ENCODE measurements at places on chromosomes 2 and 18.
A peak's percentile ranks its signal among the peaks of the same experiment; 100 is the strongest.

GRCh38 chr2:42752314-42752713 lies 11.6 kb downstream of the OXER1 start:
- DNase-seq: peak; percentile 98

GRCh38 chr18:59820663-59821062 lies 79.1 kb upstream of the PMAIP1 start:
- no peak for DNase-seq

- no peak for DNase-seq
These were observed 316.6 kb downstream of the RDH14 start for GRCh38 chr2:18243816-18244215.

DNA sequence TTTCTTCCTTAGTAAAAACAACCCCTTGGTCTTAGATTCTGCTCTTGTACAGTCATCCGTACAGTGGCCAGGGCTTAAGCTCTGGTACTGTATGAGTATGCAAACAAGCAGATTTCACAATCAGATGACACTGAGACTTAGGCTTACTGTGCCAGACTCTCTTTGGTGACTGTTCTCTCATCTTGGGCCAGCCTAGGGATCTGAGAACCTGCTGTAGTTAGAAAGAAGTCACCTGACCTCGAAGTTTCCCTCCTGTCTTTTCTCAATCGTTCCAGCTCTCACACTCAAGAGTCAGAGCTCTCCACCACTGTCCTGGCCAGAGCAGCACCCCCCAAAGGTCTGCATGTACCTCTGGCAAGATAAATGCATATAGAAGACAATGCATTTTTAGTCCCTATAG lies 63.2 kb downstream of the ZEB2 start:
- DNase-seq: peak; percentile 44

DNA sequence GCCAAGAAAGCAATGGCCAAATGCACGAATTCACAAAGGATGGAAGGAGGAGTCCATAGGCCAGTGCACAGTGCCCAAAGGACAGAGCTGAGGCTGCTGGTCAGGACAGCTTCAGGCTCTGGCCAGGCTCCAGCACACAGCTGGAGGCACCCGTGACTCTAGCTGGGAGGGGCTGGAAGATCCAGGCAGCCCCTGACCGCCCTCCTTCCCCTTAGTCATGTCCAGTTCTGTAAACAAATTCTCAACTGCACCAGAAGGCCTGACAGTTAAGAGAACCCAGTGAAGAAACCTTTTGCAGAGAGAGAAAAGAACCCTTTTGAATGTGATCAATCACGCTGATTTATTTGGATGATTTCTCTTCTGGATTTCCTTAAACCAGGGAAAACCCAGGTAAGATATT lies 7.7 kb upstream of the YWHAQ start:
- no peak for DNase-seq

DNA sequence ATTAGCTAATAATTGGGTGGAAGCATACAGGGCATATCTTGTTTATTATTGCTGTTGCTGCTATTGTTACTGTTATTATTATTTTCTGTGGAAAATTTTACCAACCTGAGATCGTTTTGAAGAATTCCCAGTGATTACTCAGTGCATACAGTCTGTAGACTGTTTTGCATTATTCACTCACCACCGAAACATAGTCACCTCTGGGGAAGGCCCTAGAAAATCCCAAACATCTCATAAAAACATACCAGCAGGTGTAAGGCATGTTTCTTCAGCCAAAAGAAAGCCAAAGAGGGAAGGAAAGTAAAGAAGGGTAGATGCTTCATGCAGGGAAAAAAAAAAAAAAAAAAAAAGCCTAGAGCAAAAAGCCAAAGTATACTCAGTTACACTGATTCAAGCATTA lies 647.7 kb downstream of the BCL11A start:
- no peak for DNase-seq

DNA sequence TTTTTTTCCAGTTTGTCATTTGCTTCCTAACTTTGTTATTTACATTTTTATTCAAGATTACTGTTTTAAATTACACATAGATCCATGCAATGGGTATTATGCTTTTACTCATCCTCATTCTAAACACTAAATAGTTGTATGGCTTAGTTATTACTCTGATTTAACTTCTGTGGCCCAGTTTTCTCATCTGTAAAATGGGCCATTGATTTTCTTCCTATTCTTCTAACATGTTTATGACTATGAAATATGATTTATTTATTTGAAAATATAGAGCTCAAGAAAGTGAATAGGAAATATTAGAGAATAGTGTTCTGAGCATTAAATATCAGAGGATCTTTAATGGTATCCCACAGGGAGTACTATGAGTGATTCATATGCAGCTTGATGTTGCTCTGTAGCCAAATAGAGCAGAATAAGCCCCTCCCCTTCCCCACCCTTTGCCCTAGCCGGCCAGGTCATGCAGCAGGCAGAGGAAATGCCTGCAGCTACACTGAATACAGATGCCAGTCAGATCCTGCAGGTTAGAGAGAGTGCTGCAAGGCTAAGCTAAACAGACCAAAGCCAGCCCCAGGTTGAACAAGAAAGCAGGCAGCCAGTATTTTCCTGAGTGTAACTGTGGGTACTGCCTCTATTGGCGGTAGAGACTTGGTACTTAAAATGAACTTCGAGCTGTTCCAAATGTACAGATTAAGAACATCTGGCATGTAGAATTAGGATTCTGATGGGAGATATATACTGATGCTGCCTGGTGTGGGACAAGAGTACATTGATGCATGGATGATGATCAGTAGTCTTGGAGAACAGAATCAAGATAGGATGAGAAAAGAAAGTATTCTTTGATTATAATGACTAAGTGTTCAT lies 11.7 kb upstream of the ACYP2 start:
- DNase-seq: peak; percentile 38

DNA sequence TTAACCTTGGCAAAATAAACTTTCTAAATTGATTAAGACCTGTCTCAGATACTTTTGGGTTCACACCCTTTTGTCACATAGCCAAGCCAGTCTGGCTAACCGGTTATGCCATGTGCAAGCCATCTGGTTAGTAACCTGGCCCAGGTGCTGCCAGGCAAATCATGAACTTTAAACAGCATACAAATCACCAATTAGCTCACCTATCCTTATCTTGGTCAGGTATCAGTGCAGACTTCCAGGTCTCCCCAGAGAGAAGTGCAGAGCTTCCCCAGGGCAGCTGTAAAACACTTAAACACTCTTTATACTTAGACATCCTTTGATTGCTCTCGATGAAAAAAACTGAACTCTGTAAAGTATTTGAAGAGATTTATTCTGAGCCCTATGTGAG lies 14.9 kb upstream of the MC5R start:
- no peak for DNase-seq

- DNase-seq: peak; percentile 48
These were observed 18.9 kb upstream of the ITGA4 start for GRCh38 chr2:181438261-181438660.

- DNase-seq: no peak
These were observed 23.7 kb upstream of the MSGN1 start for GRCh38 chr2:17792515-17792914.

DNA sequence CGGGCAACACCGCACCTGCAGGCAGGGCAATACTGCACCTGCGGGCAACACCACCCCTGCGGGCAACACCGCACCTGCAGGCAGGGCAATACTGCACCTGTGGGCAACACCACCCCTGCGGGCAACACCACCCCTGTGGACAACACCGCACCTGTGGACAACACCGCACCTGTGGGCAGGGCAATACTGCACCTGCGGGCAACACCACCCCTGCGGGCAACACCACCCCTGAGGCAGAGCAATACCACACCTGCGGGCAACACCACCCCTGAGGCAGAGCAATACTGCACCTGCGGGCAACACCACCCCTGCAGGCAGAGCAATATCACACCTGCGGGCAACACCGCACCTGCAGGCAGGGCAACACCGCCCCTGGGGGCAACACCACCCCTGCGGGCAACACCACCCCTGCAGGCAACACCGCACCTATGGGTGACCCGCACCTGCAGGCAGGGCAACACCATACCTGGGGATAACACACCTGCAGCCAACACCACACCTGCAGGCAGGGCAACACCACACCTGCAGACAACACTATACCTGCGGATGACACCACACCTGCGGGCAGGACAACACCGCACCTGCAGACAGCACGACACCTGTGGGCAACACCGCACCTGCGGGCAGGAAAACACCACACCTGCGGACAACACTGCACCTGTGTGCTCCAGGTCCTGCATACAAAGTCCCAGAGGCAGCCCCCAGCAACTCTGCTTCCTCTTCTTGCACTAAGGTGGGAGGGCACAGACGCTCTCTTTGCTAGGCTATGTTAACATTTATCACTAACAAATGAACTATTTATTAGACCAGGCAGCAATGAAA lies 57.7 kb downstream of the EIPR1 start:
- DNase-seq: no peak

DNA sequence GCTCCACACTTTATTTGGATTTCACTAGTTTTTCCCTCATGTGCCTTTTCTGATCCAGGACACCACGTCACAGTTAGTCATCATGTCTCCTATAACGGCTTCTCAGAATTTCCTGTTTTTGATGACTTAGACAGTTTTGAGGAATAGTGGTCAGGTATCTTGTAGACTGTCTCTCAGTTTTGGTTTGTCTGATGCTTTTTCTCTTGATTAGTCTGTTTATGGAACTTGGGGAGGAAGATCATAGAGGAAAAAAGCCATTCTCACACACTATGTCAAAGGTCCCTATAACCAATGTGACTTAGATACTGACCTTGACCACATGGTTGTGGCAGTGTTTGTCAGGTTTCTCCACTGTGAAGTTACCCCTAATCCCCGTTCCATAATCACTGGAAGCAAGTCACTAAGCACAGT lies 89.0 kb downstream of the RAPH1 start:
- DNase-seq: peak; percentile 21

Measured in KBM-7 (cell line).